ENCODE measurements at places on chromosomes 5 and 9. TPM values are rescaled to one million over a fixed set of nuclear protein-coding genes. Genes with fewer than 3 reads are reported as not detected.

Gene ADAMTS16
- total RNA-seq: not detected

Gene TRAF1
- 1.3 TPM for total RNA-seq

Gene SLC28A3
- not detected for total RNA-seq

Gene DRD1
- not detected for total RNA-seq

Gene CCL28
- 2.4 TPM for total RNA-seq

Gene PDE8B
- under 0.01 TPM for total RNA-seq

Gene SAXO1
- total RNA-seq: not detected

Gene CAVIN4
- total RNA-seq: 1.9 TPM

Gene DMRT2
- not detected for total RNA-seq

Gene GABRA1
- not detected for total RNA-seq

Gene SGCD
- total RNA-seq: under 0.01 TPM

Gene RETREG1
- 0.27 TPM for total RNA-seq

Gene FKBP15
- total RNA-seq: 31.8 TPM

Gene CCDC192
- not detected for total RNA-seq

Gene TAL2
- total RNA-seq: not detected

Gene TLE1
- total RNA-seq: 40.3 TPM

Gene TNIP1
- 74.5 TPM for total RNA-seq

Gene C5orf34
- total RNA-seq: 10.6 TPM

Gene SH3PXD2B
- 36.3 TPM for total RNA-seq
